ENCODE measurements at places on chromosomes 7 and 10. TPM values are rescaled to one million over a fixed set of nuclear protein-coding genes. Genes with fewer than 3 reads are reported as not detected.
A peak's percentile ranks its signal among the peaks of the same experiment; 100 is the strongest.

- DNase-seq = no peak
Observed at GRCh38 chr7:47957156-47957555, 8.9 kb upstream of the PKD1L1 start.

DNA sequence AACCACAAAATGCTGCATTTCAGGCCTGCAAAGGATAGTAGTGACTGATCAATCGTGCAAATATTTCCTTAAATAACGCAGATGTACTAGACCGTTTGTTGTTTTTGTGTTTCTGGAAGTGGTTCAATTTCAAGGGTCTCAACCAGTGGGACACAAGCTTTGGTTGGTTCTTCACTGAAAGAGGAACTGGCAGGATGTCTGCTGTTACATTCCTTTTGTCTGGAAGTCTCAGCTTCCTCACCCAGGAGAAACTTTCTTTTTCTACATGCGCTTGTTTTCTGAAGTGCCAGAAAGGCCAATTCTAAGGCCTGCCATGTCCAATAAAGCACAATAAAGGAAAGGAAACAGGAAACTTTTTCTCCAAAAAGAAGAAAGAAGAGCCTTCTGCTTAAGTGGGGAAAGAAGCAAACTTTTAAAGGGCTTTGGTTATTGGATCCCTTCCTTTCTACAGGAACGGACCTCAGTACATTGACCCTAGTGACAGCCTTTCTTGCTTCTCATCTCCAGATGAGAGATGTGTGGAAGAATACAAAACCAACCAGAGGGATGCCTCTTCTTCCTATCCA, 4.1 kb downstream of the DKK1 start:
- DNase-seq = no peak

The CTAGE6 gene
- 7.9 TPM for polyA plus RNA-seq

The ENKUR gene
- 6.2 TPM for polyA plus RNA-seq

The FAM25G gene
- 8.6 TPM for polyA plus RNA-seq

The FAM25A gene
- polyA plus RNA-seq = not detected

The SLIT1 gene
- polyA plus RNA-seq = 4.6 TPM

The FAM25C gene
- not detected for polyA plus RNA-seq

GRCh38 chr10:124686707-124687376, 57.3 kb downstream of the FAM53B start:
- peak; percentile 92 for DNase-seq

The OR2A5 gene
- polyA plus RNA-seq = not detected

The PCDH15 gene
- 3.2 TPM for polyA plus RNA-seq

GRCh38 chr7:75599244-75599781, 107.2 kb downstream of the SPDYE5 start:
- DNase-seq = no peak

The POU6F2 gene
- polyA plus RNA-seq = 1.3 TPM

DNA sequence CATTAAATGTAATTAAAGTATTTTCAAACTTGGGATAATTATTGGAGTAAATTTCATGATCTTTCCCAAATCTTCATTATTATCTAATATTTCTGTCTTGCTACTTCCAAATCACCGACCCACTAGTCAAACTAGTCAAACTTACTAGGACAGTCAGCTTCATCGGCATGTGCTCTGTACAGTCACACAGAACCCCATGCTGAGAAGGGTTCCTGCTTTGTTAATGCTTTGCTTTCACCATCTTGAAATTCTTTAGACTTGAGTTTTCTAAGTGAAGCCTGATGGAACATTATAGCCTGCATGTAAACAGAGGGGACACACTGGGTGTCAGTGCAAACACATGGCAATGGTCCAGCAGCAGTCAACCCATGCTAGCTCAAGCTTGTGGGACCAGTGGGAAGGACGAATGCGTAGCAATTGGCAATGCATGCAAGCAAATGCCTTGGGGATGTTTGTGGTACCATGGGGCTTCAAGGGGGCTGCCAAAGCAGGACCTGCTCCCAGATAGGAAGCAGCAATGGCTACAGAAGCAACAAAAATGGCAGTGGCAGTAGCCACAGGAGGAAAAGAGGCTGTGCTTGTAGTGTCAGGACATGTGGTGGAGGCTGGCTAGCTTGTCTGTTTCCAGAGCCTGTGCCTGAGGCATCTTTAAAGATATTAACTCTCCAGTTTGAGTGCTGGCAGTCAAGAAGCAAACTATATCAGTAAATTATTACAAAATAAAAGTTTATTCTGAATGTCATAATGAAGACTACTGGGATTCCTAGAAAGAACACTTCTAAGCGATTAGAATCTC, 441.1 kb upstream of the SEMA3D start:
- no peak for DNase-seq

GRCh38 chr10:102581981-102582580, 62.2 kb upstream of the TRIM8 start:
- no peak for DNase-seq

DNA sequence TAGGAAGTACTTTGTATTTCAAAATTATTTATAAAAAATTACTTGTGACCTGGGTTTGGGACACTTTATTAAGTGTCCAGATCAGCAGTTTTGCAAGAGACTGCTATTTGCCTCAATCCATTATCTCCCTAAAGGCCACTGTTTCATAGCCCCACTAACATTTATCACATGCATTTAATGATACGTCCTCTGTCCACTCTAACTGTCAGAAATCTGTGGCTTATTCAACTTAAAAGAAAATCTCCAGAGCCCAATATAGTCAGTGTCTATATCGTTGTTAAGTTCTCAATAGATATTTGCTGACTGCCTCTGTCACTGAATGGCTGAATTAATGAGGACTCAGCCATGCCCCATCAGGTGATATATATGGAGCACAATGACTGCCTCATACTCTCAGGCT, 553.9 kb upstream of the POM121L12 start:
- DNase-seq = no peak

GRCh38 chr10:90968328-90969081, 47.6 kb upstream of the ANKRD1 start:
- DNase-seq = no peak

DNA sequence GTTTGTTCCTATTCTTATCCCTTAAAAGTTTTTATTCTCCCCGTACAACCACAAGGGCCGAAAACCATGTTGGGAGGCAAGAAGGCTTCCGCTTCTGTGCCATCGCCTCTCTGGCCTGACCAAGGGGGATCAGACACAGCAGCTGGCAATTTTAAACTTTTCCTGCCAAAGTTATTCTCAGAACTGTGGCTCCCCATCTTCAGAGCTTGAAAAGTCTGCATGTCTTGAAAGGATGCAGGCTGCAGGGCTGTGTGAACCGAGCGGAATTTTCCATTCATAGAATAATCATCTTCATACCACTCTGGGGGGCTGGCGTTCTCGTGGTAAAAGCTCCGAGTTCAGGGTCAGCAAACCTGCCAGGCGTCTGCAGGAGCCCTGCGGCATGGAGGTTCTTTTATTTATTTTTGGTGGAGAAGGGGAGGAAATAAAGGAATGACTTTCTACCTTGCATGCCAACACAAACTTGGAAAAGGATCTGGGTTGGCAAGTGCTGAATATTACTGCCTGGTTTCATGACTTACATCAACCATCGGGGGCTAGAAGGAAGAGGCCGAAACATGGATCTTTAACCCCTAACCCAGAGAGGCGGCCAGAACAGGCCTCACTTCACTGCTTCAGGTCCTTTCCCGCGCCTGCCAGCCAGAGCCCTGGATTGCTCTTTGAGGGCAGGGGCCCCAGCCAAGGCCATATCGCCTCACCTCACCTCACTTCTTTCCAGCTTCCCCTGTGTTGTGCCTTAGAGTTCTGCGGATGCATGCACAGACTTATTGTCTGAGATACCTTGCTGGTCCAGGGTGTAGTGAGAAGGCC, 3.0 kb upstream of the NANOS1 start:
- no peak for DNase-seq

- DNase-seq = no peak
Observed at GRCh38 chr10:5809527-5810154, 3.6 kb downstream of the GDI2 start.

DNA sequence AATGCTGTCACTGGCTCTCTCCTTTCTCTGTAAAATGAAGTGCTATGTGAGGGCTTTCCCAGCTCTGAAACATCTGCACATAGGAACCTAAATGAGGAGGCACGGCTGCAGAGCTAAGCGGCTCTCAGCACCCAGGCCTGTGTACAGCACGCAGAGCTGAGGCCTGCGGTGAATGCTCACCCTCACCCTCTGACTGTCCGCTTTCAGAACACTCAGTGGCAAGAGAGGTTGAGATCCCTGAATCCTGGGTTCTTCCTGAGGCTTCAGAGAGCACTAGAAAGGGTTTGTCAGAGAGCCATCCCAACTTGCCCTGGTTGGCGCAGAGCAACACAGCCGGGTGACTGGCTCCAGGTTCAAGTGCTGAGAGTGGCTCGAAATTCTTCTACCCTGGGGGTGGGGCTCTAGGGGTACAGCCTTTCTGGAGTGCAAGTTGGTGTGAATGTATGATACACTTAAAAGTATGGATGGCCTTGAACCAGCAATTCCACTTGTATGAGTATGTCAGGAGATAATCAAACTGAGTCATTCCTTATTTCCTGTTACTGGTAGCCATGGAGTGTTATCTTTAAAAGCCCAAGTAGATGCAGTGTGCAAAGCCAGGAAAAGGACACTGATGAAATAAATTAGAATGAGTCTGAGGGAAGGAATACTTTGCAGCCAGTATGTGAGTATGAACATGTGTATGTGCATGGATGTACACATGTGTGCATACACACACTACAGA, 1.7 kb upstream of the CCDC201 start:
- DNase-seq = no peak

The SLC26A3 gene
- polyA plus RNA-seq = 1.3 TPM

GRCh38 chr7:136213012-136213411, 235.9 kb upstream of the MTPN start:
- no peak for DNase-seq

DNA sequence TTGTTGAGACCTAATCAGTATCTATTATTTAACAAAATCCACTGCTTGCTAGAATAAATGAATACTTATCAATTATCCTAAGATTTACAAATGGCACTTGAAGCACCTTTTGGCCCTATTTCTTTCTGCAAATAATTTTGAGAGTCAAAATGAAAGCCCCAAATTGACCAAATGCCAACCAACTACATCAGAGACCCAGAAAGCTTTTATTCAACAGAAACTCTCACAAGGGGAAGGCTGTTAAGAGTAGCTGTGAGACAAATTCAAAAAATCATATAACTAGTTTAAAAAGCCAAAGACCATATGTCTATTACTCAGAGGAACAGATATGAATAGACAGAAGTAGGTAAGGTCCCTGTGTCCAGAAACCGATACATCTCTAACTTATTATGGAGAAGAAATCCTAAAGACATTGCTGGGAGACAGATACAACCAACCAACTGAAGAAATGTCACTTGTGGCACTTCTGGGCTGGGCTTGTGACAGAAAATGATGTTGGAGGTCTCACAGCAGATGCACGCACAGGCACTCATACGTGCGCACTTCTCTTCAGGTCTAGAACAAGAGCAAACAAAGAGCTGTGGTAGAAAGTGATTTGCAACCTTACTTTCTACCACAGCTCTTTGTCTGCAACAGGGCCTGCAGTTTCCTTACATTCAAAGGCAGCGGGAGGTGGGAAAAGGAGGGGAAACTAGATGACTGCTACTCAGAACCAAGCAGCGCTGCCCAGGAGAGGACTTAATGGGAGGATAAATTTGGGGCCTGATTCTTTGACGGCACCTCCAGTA, 58.6 kb upstream of the KCNIP2 start:
- no peak for DNase-seq

- DNase-seq = no peak
Observed at GRCh38 chr7:157392256-157393037, 55.6 kb downstream of the DNAJB6 start.

DNA sequence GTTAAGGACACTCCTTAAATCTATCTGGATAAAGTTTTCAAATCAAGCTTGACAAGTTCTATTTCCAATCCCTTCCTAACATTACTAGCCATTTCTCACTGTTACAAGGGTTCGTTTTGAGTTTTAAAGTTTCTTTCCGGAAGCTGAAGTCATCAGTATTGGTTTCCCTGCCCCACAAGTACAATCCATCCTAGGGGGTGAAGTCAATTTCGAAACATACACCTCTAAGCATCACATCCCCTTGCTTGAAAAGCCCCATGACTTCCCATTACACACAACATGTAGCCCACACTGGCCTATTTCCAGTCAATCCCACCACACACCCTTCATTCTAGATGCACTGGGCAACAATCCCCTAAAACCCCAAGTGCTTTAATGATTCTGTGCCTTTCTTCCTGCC, 13.0 kb downstream of the DPY19L1 start:
- no peak for DNase-seq
